ENCODE measurements at places on chromosomes 2 and 18.

- DNase-seq = no peak
These were observed 57.8 kb downstream of the FBLN7 start for GRCh38 chr2:112195950-112196349.

- DNase-seq = no peak
These were observed 136.2 kb downstream of the BCL2 start for GRCh38 chr18:63183378-63183777.

DNA sequence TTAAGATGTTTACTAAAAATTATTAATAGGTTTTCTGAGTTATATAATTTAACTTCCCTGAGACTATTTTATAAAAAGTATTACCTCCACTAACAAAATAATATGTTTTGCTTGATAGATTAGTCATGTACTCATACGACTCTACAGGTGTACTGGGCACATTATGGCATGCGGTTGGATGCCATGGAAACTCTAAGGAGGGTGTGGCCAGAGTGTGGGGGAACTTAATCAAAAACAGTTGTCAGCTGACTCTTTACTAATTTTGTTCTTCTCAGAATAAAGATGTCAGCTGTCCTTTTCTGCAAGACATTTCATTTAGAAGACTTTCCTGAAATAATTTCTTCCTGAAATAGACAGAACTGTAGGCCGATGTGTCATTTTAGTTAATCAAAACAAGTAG lies 228.3 kb upstream of the SIX3 start:
- no peak for DNase-seq

DNA sequence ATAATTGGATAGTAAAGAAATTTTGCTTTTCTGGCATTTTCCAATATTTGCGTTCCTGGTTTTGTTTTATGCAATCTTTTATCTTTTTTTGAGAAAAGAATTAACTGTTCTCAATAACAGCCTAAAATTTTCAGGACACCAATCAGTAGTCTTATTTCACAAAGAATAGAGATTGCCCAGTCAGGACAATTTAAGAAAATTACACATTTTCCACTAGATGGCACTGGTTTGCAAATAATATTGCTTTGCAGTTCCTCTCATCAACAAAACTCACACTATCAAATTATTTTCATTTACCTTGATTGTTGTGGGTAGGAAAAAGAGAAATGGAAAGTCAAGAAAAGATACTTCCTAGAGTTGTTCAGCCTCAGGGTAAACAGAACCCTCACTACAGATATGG lies 2.4 kb upstream of the RBM45 start:
- no peak for DNase-seq

All from stimulated activated CD8-positive, alpha-beta memory T cell treated with anti-CD3 and anti-CD28 coated beads, Interleukin-7, amount 100 ng/mL, for 24 hours (primary cell).